ENCODE measurements at places on chromosomes 12 and 14. TPM values are rescaled to one million over a fixed set of nuclear protein-coding genes. Genes with fewer than 3 reads are reported as not detected.
A peak's percentile ranks its signal among the peaks of the same experiment; 100 is the strongest.

GRCh38 chr12:49565406-49566265, 2.3 kb downstream of the MCRS1 start:
- no peak for DNase-seq

The IGFBP6 gene
- total RNA-seq, result 102 TPM

DNA sequence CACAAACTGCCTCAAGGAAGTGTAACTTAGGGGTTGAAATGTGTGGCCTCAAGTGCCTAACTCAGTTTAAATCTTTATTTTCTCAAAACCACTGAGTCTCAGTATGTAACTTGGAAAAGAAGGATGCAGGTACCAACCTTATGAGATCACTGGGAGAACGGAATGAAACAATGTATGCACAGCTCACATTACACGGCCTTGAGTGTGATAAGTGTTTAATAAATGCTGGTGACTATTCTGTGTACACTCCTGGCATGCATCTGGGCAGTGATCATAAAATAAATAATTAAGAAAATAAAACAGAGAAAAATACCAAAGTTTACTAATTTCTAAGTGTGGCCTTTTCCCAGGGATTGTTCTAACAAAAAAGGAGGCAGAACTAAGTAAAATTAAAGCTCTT, 974.5 kb upstream of the FLRT2 start:
- no peak for DNase-seq

DNA sequence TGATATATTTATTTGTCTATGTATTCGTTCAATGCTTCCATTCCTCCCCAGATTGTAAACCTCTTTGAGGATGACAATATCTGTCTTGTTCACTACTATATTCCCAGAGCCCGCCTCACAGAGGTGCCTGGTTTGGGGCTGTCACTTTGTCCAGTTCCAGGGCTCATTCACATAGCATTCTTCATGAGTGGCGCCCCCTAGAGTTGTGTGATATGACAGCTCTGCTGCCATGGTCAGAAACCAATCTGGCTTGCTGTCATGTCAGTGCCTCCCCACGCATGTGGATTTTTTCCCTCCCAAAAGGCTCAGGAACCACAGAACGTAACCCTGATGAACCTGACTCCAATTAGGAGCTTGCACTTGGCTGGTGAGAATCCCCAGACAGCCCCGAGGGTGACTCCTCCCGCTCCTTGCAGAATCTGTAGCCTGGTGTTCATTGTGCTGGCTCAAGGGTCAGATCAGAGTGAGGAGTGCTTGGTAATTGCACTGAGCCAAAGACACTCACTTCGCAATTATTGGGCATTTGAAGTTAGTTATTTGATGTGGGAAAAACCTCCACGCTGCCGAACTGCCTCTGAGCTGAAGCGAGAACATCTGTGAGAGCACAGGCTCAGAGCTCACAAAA, 145.5 kb downstream of the PTPN11 start:
- DNase-seq, result no peak

GRCh38 chr12:65276916-65277530, 1.5 kb upstream of the MSRB3 start:
- no peak for DNase-seq

GRCh38 chr12:28415755-28416154, 225.5 kb downstream of the CCDC91 start:
- peak; percentile 69 for DNase-seq

DNA sequence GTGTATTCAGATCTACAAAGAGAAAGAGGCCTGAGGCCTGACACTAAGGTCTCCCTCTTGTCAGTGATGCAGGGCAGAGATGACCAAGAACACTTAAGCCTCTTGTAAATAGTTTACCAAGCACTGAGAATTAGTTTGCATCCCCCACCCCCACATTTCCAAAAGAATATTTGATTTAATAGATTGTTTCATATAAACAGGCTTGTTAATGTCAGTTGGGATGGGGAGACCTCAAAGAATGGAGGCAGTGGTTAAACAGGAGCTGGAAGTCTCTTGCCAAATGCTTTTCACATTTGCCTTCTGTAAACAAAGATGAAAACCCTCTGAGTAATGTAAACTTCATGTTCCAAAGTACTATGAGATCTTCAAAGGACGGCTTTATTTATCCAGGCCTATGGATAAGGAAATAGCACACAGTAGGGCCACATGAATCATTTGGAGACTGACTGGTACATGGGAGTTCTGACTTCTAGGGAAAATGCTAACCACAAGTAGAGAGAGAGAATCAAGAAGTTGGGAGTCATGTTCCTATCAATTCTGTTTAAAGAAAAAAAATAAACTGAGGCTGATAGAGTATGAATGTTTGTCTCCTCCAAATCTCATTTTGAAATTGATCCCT, 234.7 kb downstream of the ANO2 start:
- DNase-seq, result no peak

DNA sequence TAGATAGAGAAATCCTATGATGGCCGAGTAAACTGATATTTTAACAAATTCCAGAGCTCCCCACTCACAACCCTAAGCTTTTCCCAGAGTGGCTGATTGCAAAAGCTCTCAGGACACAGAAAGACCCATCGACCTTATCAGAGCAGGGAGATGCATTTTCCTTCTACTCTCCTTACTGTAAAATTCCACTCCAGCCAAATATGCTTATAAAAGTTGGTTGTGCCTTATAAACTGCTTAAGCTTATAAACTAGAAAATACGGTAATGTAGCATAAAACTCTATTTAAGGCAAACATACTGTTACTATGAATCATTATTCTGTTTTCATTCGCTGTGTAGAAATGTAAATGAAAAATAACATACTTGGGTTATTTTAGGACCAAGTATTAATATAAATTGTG, 41.6 kb upstream of the TRHDE start:
- no peak for DNase-seq

The DTD2 gene
- total RNA-seq, result 18.6 TPM
